ENCODE measurements at places on chromosomes 12 and 14. TPM values are rescaled to one million over a fixed set of nuclear protein-coding genes. Genes with fewer than 3 reads are reported as not detected.

Gene TAS2R43
- total RNA-seq: 0.25 TPM

- DNase-seq: no peak
Observed at GRCh38 chr12:77553976-77554619, 276.6 kb upstream of the NAV3 start.

GRCh38 chr12:131092901-131093603 lies 139.3 kb downstream of the ADGRD1 start:
- peak; percentile 25 for DNase-seq

DNA sequence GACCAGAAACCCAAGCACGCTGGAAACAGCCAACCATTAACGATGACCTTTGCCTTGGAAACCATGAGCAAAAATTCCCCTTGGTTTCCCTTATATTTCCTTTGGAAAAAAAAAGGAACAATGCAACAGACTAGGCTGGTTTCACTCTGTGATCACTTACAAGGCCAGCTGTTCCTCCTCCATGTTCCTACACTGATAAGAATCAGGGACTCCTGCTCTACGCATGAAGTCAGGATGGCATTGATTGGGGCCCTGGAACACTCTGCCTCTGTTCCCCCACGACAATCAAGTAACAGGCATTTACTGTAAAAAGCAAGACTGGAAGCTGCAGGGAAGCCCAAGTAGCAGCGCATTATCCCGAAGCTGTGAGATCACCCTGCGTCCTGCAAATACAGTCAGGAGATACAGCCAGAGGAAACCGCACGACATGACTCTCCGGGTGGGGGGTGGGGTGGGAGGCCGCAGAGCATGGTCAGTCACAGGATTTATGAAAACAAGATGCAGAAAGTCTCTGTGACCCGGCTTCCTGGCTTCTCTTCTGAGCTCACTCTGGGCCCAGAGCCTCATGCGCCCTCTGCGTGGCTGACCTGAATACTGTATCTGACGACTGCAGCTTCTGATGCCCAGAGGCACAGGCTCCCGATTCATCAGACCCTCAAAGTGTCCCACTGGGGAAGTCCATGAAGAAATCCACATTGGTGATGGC lies 31.1 kb downstream of the SSH1 start:
- no peak for DNase-seq
